H54 (cell line): ENCODE measurements at places on chromosomes 3 and 15.

GRCh38 chr3:14783480-14784086 is 35.2 kb upstream of the FGD5 start:
- DNase-seq: no peak

- DNase-seq: no peak
Measured at GRCh38 chr15:57082054-57082728, 163.7 kb downstream of the TCF12 start.

GRCh38 chr3:42080453-42080872 is 10.7 kb upstream of the TRAK1 start:
- DNase-seq: peak; percentile 61

GRCh38 chr3:187725224-187725623 is 20.0 kb downstream of the BCL6 start:
- no peak for DNase-seq

DNA sequence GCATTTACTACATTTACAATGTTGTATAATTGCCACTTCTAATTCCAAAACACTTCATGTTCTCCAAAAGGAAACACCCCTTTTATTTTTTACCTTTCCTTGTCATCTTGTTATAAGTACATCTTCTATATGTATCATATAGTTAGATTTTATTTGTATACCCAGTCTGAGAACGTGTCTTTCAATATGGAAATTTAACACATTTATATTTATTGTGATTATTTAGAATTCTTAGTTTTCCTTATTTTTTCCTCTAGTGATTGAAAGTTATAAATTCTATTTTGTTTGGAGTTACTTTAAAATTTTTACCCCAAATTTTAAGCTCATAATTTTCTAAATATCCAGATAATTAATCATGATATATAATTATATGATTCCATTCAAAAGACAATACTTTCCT is 15.8 kb downstream of the CMTM8 start:
- DNase-seq: no peak

- no peak for DNase-seq
Measured at GRCh38 chr3:143830786-143831185, 17.5 kb downstream of the SLC9A9 start.

- no peak for DNase-seq
Measured at GRCh38 chr3:149643482-149643798, 14.4 kb downstream of the WWTR1 start.

DNA sequence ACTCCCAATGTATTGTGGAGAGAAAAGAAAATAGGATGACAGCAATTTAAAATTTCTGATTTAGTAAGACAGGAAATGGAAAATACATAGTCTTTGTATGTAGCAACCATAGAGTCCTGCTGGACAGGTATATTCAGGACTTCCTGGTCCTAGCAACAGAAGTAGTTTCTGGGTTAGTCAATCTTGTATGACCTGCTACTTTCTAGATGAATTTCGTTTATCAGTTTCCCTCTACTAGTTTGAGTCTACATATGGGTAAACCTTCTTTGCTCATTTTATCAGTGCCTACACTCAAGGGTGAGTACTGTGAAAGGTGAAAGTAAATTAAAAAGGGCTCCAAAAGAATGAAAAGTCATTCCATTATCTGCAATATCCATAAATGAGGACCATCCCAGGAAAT is 309.8 kb downstream of the UNC13C start:
- no peak for DNase-seq

- DNase-seq: no peak
Measured at GRCh38 chr3:65350801-65351476, 663.1 kb upstream of the ADAMTS9 start.

DNA sequence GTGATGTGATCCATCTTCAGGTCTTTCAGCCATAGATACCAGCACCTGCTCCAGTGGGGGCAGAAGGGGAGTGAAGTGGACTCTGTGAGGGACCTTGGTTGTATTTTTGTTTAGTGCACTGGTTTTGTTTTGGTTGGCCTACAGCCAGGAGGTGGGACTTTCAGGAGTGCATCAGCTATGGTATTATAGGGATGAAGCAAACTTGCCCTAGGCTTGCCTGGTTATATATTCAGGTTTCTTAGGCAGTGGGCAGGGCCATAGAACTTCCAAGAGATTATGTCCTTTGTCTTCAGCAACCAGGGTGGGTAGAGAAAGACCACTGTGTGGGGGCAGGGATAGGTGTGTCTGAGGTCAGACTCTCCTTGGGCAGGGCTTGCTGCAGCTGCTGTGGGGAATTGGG is 337.3 kb upstream of the SGO1 start:
- DNase-seq: no peak

DNA sequence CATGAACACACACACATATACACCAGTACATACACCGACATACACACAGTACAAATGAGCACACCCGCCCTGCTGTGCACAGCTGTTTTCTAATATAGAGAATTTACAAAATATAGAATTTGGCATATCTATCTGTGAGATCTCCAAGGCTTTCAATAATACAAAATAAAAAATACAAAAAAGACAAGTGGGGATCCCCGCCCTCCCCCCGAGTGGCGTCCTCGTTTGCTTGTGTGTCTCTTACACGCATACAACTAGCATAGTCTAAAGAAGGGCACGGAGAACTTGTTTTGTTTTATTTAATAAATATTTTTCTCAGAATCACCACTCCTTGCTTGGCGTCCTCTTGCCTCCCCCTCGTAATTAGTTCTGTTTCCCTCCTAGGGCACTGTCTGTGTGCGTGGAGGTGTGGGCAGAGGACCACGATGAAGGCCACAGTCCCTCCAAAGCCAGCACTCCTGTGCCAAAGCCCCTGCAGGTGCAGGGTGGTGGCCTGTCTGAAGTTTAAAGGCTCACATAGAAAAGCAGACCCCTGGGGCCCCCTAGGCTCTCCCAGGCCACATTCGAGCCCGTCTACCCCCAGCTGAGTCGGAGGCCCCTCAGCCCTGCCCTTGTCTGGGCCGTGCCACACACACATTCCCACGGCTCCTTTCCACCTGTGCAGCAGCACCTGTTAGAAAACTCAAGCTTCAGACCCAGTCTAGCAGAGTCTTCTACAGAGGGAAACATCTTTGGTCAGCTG is 82.1 kb downstream of the SEC22A start:
- DNase-seq: no peak

- peak; percentile 65 for DNase-seq
Measured at GRCh38 chr3:138862924-138863775, 28.4 kb upstream of the PIK3CB start.

GRCh38 chr3:25747033-25747432 is 36.2 kb downstream of the NGLY1 start:
- DNase-seq: peak; percentile 5

- no peak for DNase-seq
Measured at GRCh38 chr3:36214460-36214859, 165.8 kb upstream of the STAC start.

DNA sequence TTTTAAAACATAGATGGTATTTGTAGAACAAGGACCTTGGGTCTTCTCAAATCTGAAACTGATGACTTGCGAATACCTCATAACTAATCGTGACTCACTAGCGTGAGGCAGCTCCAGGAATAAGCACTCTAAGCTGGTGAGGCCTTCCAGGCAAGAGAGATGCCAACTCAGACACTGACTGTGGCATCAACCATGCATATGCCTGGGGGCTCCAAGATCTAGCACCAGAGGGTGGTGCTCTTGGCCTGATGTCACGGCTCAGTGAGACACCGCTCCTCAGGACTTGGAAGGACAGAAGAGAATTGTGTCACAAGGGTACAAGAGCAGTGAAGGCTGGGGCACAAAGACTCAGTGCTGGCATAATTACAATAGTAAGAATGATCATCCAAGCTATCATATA is 125.0 kb upstream of the TRIM42 start:
- DNase-seq: peak; percentile 7
